ENCODE measurements at places on chromosomes 5 and 9.

GRCh38 chr9:16206518-16206917 lies 653.7 kb downstream of the CCDC171 start:
- DNase-seq: no peak

GRCh38 chr9:7234144-7234543 lies 476.4 kb downstream of the KDM4C start:
- no peak for DNase-seq

DNA sequence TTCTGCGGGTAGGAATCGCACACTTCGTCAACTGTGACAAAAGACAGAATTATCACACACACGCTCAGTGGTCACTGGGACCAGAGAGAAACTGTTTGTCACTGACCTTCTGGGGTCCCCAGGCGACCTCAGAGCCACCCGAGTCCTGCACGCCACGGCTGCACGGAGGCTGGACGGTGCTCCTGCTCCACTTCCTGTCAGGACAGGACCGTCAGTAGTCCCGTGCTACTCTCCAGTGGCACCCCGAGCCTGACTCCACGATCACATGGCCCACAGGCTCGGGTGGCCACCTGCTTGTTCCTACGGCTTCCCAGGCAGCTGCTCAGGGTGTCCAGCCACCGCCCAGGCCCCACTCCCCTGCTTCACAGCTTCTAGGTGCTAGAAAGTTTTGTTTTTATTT lies 17.9 kb downstream of the MRNIP start:
- DNase-seq: no peak

GRCh38 chr5:122839731-122840130 lies 5.7 kb upstream of the SNX24 start:
- no peak for DNase-seq

GRCh38 chr5:71864730-71865601 lies 145.9 kb downstream of the CARTPT start:
- no peak for DNase-seq

DNA sequence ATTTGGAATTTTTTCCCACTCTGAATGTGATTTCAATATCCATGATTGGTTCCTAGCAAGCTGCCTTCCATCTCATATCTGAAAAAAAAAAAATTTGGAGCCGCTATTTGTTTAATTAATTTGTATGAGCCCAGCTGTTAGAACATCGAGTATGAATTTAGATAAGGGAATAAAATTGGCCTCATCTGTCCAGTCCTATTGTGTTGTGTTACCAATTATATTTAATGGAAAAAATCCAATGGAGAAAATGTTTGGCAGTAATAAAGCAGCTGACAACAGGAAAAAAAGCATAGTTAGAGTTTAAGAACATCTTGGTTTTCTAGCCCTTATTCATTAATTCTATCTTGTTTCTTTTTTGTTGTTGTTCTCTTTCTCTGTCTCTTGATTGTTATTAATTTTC lies 735.6 kb upstream of the RIOK2 start:
- no peak for DNase-seq

DNA sequence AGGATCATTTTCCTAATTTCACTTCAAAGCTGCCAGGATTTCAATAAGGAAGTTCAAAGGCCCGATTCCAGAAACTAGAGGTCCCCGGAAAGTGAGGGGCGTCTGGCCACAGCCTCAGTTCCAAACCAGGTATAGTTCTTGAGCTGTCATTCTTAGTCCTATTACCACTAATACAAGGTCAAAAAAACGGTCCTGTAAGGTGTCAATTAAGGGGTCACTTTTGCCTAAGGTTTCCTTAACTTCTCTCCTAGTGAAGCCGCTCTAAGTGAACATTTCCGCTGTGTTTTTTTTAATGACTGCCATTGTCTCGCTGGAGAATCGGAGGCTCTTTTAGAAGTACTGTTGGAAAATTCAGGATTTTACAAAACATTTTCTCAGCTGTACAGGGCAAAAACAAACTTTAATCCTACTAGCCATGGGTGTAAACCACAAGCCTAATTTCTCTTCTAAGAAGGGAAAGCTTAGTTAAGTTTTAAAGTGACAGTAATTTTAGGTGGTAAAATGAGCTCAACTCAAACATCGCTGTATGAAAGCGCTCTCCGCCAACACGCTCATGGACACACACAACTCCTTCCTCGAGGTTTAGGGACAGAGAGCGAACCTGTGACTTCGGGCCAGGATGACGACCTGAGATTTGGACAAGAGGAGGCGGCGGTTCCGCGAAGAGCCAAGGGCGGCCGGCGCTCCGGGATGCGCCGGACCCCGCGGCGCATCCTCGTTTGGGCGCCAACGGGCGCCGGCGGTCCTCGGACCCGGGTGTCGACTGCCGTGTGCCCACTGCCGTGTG lies 76.7 kb upstream of the IFNE start:
- no peak for DNase-seq

- no peak for DNase-seq
Observed at GRCh38 chr5:54520438-54520846, 2.9 kb downstream of the SNX18 start.

DNA sequence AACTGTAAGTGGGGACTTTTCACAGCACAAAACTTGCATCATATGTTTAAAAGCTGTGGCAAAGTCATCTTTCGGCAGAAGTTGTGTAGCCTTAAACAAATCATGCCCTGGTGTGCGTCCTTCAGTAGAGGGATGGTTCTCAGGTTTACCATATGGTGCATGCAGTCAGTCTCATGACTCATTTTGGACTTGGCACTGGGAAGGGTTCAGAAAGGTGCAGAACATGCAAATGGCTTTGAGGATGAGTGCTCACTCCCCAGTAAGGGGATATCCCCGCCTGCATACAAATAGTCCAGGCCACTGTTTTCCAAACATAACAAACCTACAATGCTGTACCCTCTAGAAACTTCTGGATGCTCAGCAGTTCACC lies 260.3 kb downstream of the NDUFS4 start:
- no peak for DNase-seq

GRCh38 chr9:97766092-97766491 lies 69.0 kb upstream of the XPA start:
- no peak for DNase-seq

DNA sequence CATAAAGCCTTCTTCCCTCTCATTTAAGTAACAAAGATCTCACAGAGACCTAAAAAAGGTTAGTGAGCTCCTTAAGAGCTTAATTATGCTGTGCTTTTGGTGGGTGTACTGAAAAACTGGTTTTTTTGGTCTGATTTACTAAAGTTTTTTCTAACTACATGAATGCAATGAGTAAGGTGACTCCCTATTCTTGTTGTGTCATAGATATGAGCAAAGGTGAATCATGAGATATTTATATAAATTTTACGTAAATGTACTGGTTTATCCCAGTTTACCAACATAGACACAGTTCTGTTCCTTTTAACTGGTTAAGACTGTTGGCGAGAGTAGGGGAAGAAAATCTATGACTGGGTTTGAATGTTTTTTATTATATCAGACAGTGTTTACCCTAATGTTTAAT lies 250.5 kb downstream of the NR2F1-AS1 start:
- DNase-seq: no peak

DNA sequence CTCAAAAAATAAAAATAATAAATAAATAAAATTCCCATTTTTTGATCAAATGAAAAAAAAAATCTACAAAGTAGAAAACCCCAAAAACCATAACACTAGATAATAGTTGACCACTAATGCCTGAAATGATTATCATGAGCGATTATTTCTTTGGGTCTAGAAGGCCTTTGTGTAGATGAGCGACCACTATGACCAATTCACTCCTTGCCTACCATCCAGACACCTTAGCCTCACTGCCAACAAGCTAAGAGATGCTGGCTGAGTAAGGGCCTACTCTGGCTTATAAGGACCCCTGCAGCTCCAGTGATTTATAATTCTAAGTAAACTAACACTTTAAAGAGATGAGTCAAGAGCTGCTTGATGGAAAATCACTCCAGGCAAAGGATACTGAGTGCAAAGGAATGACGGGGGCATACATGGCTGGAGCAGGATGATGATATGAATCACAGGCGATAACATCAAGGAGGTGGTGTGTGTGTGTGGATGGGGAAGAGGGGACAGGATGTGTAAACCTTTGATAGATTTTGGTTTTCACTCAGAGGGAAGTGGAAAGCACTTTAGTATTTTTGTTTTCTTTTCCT lies 4.8 kb upstream of the F2RL1 start:
- no peak for DNase-seq

GRCh38 chr9:114084282-114085073 lies 6.4 kb upstream of the AMBP start:
- no peak for DNase-seq

DNA sequence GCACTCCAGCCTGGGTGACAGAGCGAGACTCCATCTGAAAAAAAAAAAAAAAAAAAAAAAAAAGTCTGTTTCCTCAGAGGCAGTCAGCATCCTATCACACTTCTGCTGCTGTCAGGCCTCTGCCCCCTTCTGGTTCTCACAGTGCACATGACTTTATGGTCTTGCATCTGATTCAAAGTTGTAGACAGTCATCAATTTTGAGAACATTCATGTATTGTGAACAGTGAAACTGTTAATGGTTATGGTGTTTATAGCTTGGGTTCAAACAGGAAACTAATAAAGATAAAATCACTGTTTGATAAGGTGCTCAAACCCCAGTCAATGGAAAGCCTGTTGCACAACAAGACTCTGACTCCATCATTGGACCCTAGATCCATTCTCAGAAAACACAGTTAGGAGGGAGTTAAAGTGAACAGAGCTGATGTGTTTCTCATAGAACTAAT lies 61.4 kb downstream of the FOXD1 start:
- DNase-seq: no peak

DNA sequence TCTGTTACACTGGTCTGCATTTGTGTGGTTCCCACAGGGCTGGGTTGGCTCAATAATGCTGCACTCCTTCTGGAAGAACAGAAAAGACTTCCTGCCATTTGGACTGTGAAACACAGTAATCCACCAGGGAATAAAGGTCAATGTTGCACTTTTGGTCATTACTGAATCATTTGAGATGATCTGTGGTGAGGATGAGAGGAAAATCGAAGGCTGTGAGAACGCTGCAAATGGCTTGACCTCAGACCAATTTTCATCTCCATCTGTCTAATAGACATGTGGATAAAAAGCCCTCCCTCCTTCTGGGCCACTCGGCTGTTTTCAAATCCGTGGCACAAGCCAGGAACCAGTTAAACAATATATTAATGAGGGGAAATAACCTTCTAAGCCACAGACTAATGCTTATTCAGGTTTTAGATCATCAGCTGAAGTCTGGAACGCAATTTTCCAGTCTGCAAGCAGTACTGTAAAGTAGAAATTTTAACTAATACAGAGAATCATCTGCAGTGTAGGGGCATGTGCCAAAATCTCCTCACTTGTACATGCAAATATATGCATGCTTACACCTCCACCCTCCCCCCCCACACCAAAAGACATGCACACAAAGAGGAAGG lies 20.2 kb downstream of the TLE1 start:
- no peak for DNase-seq

DNA sequence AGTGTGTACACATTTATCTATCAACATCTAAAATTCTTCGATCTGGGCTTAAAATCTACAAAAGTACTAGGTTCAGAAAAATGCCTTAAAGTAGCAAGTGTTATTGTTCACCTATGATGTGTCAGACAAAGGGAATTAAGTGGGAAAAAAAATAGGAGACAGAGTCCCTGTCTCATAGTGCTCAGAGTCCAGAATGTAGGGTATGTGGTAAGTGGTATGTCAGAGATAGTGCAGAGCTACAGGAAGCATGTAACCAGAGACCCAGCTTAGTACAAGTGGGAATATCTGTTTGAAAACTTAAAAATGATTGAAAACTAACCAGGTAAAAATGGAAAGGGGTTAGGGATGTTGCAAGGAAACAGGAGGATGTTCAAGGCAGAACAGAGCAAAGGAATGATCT lies 482.8 kb downstream of the ELAVL2 start:
- DNase-seq: no peak

DNA sequence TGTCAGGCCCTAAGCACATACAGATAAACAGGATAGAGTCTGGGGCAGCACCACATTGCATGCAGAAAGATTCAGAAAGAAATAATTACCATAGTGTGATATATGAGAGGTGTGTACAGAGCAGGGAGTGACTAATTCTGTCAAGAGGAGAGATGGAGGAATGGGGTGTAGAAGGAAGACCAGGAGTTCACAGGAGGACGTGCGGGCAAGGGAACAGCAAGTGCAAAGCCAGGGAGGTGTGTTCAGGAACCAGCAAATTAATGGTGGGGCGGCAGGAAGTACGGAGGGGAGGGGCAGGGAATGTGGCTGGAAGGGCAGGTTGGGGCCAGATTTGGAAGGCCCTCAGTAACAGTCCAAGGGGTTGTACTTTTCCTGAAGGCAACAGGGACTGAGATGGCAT lies 17.4 kb downstream of the EGR1 start:
- DNase-seq: no peak

- DNase-seq: no peak
Observed at GRCh38 chr5:63831381-63831780, 130.9 kb downstream of the HTR1A start.

DNA sequence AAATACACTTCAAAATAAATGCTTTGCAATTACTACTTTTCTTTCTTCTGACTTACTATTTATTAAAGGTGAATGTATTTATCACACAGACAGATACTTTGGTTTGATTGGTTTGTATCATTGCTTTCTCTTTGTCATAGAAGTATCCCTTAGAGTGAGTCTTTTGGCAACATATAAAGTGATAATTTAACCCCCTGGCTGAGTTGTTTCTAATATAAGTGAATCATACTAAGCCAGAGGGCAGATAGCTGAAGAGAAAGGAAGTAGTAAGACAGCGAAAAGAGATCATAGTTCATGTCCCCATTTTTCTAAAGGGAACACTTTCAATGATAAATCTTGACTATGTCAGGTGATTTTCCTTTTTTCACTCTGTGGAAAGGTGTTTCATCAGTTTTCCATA lies 38.6 kb downstream of the CAMK4 start:
- no peak for DNase-seq

GRCh38 chr5:114249823-114250222 lies 112.0 kb upstream of the KCNN2 start:
- peak; percentile 9 for DNase-seq

DNA sequence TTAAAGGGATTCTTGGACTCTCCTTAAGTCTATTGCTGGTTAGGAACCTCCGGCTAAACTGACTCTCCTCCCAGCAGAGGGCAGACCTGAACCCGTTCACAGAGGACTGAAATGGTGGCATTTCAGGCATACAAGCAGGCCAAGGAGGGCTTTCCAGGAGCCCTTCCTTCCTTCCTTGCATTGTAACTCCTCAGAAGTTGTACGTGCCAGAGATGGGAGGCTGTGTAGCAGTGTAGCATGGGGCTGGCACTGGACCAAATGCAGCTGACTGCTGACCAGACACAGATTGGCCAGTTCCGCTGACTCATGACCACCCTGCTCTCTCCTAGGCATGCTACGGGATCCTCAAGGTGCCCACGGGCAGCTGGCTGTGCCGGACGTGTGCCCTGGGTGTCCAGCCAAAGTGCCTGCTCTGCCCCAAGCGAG lies 36.4 kb downstream of the JADE2 start:
- no peak for DNase-seq

DNA sequence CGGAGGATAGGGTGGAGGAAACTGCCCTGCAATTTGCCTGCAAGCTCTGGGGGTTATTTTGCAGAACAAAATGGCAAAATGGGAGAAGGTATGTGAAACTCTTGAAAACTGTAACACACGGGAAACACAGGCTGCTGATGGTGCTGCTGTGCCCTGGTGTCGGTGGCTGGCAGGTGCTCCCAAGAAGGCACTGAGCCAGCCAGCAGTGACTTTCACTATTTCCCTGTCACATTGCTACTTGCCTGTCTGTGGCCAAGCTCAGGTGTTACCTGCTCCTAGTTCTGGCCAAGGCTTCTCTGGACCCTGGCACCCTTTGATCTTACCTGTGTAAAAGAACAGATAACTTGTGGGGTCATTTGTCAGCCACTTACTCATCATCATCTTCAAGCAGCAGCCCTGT lies 102.2 kb downstream of the CMYA5 start:
- DNase-seq: no peak

GRCh38 chr9:37650873-37651768 lies at the start of gene FRMPD1:
Gene FRMPD1 (plus strand): TSS chr9:37650954. CDS start chr9:37692642, 41,688 bp downstream.
- peak; percentile 66 for DNase-seq
